Bronchial epithelial cell (primary cell): ENCODE measurements at places on chromosomes 12 and 14. TPM values are rescaled to one million over a fixed set of nuclear protein-coding genes. Genes with fewer than 3 reads are reported as not detected.

GRCh38 chr12:58361056-58361455 is 419.7 kb downstream of the ATP23 start:
- no peak for DNase-seq

The TAS2R46 gene
- total RNA-seq, result 0.90 and 2.1 TPM in 2 replicates

The CHURC1 gene
- 21.9 and 41.6 TPM in 2 replicates for total RNA-seq

The LTBR gene
- 55.8 and 60.6 TPM in 2 replicates for total RNA-seq

- DNase-seq, result no peak
Observed at GRCh38 chr14:88323523-88324199, 592 bp upstream of the KCNK10 start.

GRCh38 chr12:3230758-3231375 is 153.7 kb downstream of the TSPAN9 start:
- no peak for DNase-seq

DNA sequence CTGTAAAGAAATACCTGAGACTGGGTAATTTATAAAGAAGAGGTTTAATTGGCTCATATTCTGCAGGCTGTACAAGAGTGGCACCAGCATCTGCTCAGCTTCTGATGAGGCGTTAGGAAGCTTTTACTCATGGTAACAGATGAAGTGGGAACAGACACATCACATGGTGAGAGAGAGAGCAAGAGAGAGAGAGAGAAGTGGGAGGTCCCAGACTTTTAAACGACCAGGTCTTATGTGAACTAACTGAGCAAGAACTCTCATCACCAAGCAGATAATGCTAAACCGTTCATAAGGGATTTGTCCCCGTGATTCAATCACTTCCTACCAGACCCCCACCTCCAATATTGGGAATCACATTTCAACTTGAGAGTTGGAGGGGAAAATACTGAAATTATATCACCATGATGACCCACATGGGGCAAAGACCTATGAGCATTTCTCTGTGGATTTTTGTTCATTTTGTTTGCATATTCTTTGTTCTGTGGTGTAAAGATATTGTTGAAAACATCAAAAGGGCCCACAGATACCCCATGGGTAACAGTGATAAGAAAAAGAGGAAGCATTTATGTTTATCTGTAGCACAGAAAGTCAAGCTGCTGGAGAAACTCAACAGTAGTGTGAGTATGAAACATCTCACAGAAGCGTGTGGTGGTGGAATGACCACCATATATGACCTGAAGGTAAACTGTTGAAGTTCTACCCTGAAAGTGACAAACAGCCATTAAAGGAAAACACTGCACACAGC is 135.2 kb upstream of the PDE3A start:
- no peak for DNase-seq

The NPFF gene
- not detected in 2 replicates for total RNA-seq

The EPYC gene
- total RNA-seq, result not detected in 2 replicates

DNA sequence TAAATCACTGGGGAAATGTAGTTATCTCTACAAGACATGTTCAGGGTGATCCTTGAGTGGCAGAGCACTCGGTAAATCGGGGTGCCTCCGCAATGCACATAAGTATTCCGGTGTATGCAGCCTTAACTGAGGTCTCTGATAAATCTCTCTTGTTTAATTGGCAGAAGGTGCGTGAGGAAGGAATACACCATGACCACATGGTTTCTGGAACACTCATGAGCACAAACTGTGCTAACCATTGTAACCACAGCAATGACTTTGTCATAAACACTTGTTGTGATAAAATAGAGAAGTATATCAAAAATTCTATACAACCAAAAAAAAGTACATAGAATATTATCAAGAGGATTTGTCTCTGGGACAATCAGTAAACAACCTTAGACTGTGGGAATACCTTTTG is 146.8 kb upstream of the DIO2 start:
- no peak for DNase-seq

GRCh38 chr12:52976574-52977071 is 27.7 kb downstream of the KRT18 start:
- DNase-seq, result no peak

- no peak for DNase-seq
Observed at GRCh38 chr14:82070753-82071152, 537.1 kb upstream of the SEL1L start.

- DNase-seq, result no peak
Observed at GRCh38 chr14:35257809-35258208, 34.4 kb upstream of the PSMA6 start.

GRCh38 chr12:84874125-84874824 is 38.3 kb downstream of the SLC6A15 start:
- peak; percentile 61 for DNase-seq

- DNase-seq, result no peak
Observed at GRCh38 chr12:73308079-73308478, 1035.9 kb downstream of the TRHDE start.

- peak; percentile 75 for DNase-seq
Observed at GRCh38 chr12:49662998-49663843, 39.9 kb downstream of the PRPF40B start.

The PTPRR gene
- under 0.01 and 0.26 TPM in 2 replicates for total RNA-seq

DNA sequence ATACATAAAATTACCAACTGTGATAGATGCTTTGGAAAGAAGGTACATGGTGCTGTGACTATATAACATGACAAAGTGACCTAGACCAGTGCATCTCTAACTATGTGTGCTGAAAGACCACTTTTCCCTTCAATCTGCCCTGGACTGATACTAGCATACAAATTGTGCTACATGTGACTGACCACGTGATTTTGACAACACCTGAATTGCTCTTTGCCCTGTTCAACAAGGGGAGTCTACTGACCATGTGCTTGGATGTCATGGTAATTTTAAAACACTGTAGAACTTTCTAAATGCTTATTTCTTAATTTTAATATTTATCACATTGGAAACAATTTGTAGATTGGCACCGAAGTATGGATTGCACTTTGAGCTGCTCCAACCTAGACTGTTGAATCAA is 142.4 kb downstream of the CAND1 start:
- no peak for DNase-seq

DNA sequence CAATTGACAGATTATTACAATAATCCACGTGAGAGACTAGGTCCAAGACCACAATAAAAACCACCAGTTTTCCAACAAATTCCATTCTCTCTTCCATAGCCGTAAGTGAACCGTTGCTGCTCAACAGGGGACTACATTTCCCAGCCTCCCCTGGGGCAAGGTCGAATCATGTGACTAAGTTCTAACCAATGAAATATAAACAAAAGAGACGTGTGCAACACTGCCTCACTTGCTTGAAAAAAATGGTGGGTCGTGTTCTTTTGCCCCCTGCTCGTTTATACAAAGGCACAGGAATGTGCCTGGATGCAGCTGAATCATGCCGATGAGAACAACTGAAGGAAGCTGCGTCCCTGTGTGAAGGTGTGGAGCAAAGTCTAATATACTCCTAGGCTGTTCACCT is 51.1 kb downstream of the HSPB8 start:
- DNase-seq, result peak; percentile 21

DNA sequence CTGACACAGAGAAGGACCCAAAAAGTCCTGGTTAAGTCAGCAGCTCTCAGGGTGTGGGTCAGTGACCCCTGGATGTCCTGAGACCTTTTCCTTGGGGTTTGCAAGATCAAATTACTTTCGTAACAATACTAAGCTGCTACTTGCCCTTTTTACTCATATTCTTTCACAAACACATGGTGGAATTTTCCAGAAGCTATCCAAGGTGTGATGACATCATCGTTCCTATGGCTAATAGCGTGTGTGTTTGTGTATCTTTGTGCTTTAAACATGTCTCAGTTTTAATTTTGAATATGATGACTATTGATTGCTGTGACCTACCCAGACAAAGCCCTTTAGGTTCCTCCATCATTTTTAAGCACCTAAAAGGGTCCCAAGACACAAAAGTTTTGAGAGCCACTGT is 176.2 kb downstream of the PHETA1 start:
- DNase-seq, result peak; percentile 55

- DNase-seq, result peak; percentile 80
Observed at GRCh38 chr12:15208140-15208539, 13.1 kb downstream of the RERG start.

DNA sequence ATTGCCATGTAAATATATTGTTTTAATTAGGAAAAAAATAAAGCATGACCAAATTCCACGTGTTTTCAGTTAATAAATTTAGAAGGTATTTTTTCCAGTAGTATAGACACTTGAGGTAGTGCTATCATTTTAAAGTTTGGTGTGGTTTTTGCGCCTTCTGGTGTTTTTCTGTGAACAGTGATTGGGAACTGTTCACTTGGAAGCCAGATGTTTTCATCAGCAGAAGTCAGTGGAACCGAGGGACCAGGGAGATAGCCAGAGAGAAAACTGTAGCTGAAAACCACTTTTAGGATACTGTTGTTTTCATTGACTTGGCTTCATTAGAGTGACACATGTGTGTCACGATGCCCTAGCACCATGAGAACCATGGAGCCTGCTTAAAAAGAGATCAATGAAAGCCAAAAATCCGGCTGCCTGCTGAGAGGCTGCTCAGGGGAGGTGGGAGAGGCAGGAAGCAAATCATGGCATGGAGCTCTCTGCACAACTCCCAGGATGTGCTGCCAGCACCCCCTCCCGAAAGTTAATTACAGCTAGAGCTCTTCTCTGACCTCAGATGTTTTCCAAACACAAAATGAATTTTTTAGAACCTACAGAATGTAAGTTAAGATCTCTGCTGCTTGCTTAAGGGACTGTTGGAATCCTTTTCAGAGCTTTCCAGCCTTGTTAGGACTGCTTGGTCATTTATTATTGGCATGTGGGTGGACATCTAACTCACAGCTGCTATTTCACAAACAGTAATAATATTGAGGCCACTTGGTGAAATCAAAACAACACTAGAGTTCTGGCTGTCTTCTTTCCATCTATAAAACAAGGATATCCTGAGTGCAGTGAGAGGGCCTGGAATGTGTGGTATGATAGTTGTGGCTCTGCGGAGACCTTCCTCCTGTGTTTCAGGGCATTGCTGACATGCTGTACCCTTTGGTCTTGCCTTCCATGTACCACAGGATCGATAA is 192.3 kb downstream of the ANO4 start:
- DNase-seq, result no peak

DNA sequence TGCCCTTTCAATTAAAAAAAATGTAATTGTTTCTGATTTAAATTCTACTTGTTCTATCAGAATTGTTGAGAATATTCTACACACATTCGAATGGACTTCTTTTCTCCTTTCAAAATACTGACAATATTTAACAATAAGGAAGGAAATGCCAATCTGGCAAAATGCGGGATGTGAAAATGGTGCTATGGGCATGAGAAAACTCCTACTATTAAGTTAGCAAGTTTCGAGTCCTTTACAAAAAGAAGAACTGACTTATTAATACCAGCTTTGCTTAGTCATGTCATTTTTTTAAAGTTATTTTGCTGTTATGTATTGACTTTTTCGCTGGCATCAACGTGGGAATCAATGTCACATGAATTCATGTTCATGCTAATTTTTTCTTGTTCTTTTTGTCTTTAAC is 31.7 kb upstream of the ARL1 start:
- DNase-seq, result no peak

DNA sequence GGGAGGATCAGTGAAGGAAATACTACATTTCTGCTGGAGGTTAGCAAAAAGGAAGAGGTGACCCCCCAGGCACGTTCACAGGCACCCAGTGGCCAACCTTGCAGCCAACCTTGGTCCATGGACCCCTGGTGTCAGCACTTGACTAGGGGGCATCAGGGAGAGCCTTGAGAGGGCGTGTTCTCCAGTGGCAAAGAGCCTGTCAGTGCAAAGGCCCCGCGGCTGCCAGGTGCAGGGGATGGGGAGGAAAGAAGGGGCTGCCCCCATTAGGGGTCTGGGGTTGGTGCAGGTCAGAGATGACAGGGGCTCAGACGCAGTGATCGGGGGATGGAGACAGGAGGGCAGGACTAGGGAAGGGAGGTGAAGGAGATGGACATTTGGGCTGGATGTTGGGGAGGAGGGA is 22.7 kb upstream of the ULK1 start:
- DNase-seq, result no peak

DNA sequence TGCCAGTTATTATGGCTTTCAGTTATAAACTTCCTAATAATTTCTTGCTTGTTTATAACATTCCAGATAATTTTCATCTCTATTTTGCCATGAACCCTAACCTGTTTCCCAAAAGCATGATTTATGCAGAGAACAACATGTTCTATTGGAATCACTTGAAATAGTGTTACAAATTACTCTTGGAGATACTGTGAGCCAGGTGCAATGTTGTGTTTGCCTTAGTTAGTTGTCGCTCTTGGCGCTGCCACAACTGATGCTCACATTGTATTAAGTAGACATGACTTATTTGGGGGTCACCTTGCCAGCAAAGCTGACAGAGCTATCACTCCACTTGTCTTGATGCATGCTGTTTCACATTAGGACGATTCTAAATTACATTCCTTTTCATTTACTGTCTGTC is 49.4 kb downstream of the TSPAN8 start:
- DNase-seq, result no peak

DNA sequence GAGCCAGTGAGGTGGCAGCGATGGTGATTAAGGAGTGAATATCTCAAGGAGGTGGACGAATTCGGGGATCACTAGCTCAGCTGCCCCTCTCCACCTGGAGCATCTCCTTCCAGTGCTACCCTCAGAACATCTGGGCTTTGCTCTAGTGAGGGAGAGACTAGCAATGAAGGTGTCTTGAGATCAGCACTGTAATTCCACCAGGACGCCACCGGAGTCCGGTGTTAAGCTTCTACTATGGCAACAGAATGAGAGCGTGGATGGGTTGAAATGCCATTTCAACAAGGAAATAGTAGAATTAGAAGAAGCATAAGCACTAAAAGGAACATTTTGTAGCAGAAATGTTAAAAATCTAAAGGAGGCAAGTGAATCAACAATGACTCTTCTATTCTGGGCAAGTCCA is 61.1 kb downstream of the NTF3 start:
- DNase-seq, result no peak

The MMP19 gene
- total RNA-seq, result 0.13 and 0.53 TPM in 2 replicates

GRCh38 chr12:6627616-6628015 is 8.1 kb downstream of the LPAR5 start:
- DNase-seq, result no peak

DNA sequence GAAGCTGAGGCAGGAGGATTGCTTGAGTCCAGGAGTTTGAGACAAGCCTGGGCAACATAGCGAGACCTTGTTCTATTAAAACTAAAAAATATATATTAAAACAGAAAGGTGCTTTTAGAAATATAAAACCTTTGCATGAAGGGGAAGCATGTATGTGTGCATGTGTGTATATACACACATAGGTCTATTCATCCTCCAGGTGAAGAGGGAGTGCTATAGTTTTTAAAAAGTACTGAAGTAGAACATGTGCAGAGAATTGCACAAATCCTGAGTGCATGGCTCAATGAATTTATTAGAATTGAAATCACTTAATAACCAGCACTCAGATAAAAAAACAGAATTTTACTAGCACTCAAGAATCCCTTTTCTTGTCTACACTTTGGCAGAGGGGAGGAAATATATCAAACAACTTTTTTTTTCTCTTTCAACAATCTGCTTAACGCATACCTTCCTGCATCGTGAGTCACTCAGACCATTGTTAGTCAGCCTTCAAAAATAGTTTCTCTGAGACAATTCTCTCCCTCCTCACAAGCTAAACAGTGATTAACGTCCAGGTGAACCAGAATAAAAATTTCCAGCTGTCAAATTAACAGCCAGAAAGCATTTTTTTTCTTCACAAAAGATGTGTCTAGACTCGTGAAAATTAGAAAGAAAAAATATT is 17.7 kb upstream of the NEDD1 start:
- peak; percentile 97 for DNase-seq

- DNase-seq, result no peak
Observed at GRCh38 chr14:100033347-100034075, 31.7 kb upstream of the EVL start.
